ENCODE measurements at places on chromosomes 11 and 22. TPM values are rescaled to one million over a fixed set of nuclear protein-coding genes. Genes with fewer than 3 reads are reported as not detected.

DNA sequence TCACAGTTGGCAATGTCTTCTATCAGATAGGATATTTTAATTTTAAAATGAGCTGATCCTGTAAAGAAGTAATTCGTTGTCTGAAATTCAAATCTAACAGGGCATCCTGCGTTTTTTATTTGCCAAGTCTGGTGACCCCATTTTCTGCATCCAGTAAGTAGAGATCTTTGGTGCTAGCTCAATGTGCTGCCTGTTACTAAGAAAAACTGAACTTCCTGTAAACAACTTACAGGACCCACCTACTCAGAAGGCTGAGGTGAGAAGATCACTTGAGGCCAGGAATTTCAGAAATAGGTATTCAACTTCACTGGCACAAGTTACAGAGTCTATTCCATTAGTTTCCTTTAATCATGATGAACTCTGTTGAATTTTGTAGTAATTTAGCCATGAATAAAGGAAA is 4.0 kb downstream of the ARL14EP start:
- DNase-seq, result no peak

DNA sequence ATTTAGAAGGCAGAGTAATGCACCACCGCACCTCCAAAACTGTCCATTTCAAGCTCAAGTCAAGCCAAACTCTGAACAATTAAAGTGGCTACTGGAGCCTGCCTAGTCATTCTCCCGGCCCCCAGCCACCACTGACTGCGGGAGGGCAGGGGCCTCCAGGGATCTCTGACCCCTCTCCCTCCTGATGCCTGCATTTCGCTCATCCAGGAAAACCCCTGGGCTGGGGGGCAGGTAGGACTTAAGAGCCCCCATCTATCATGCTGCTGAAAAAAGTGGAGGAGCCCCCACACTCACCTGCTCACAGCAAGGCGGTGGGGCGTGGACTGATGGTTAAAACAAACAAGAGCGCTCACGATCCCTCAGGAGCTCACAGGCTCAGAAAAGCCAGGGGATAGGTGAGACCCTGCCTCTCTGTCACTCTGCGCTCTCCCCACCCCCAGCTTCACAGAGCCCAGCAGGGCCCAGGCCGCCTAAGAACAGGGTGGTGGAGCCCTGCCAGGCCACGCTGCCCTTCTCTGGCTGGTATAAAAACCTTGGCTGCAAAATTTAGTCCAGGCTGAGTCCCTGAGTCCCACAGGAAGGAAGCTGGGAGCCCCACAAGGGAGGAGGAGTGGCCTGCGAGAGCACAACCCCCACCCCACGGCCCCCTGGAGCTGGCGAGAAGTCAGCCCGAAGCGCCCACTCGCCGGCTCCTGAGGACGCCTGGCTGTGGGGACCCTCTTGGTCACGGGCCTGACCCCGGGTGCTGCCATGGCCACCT is 21.0 kb upstream of the MOB2 start:
- no peak for DNase-seq

DNA sequence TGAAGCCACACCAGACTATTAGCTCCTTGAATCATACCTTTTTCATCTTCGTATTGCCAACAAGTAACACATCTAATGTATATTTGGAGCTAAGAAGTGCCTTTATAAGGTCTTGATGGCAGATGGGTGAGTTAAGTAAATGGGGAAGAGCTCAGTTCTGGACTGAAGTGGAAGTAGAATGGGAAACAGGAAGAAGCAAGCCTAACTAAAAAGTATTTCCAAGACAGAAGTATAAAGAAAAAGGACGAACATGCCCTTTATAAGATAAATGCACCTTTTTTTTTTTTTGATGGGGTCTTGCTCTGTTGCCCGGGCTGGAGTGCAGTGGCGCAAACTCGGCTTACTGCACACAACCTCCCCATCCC is 14.5 kb downstream of the CRTAM start:
- no peak for DNase-seq

GRCh38 chr11:7501894-7502293 is 11.9 kb upstream of the PPFIBP2 start:
- no peak for DNase-seq

- DNase-seq, result no peak
Observed at GRCh38 chr11:6876914-6877313, 489 bp downstream of the OR10A4 start.

DNA sequence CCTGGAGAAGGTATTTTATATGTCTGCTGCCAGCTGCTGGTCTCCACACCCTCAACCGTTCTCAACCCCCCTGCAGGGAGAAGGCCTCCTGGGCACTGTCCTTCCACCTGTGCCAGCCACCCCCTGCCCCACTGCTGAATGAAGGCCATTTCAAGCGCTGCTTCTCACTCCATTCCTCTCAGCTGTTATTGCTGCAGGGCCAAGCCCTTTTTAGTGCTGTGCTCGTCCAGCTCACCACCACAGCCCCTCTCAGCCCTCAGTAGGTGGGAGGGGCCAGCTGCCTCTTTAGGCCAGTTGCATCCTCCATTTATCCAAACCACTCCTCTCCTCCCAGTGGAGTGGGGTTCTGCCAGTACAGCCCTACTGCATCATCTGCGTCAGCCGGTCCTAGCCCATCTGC is 1.8 kb upstream of the WBP2NL start:
- no peak for DNase-seq

- no peak for DNase-seq
Observed at GRCh38 chr11:8808226-8808585, 102.8 kb upstream of the AKIP1 start.

- no peak for DNase-seq
Observed at GRCh38 chr11:10410844-10411200, 44.2 kb upstream of the AMPD3 start.

XBP1 gene
- total RNA-seq, result 134 TPM

PGA5 gene
- 190 TPM for total RNA-seq

KRTAP5-10 gene
- total RNA-seq, result not detected

All from stomach (tissue), 19 donors.